Caudate nucleus (tissue), 63 donors: ENCODE measurements at places on chromosomes 1 and 21.

DNA sequence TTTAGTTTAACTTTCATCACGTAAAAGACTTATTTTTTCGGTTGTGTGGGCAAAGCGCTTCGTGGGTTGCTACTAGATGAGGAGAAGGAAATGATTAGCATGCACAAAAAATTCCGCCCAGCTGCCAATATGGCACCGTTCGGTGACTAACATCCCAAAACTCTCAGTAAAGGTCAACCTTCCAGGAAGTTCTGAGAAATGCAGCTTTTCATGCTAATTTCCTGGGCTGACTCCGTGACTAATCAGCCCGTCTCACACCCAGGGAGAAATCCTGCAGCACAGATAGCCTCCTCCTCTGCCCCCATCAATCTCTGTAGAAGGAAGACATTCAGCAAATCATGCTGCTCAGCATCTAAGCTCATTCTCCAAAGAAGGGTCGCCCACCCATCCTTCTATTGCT, 34.1 kb downstream of the TMCO4 start:
- DNase-seq: no peak

DNA sequence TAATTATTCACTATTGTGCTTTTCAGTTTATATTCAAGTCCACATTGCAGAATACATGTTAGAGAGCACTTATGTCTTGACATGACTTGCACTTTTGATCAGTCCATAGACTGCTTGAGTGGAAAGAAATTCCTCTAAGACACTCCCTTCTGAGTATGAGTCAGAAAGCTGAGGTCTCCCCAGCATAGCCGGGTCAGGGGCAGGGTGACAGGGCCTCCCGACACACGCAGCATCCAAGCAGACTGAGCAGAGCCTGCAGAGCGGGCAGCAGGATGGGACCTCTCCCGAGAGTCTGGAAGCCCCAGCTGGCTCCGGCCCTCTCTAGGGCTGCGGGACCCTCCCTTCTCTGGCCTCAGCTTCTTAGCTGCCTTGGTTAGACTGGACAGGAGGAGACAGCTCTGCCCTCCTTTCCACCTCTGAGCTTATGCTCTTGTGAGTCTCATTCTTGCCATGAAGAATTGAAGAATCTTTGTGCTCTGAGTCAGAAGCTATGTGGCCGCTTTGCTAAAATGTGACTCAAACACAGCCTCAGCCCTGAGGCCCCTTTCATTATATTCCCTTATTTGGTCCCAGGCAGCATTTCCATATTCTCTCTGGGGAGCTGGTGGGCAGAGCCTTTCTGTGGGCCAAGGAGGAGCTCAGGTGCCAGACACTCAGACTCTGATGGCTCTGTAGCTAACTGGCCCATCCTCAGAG, 11.2 kb upstream of the CAPN2 start:
- DNase-seq: no peak

DNA sequence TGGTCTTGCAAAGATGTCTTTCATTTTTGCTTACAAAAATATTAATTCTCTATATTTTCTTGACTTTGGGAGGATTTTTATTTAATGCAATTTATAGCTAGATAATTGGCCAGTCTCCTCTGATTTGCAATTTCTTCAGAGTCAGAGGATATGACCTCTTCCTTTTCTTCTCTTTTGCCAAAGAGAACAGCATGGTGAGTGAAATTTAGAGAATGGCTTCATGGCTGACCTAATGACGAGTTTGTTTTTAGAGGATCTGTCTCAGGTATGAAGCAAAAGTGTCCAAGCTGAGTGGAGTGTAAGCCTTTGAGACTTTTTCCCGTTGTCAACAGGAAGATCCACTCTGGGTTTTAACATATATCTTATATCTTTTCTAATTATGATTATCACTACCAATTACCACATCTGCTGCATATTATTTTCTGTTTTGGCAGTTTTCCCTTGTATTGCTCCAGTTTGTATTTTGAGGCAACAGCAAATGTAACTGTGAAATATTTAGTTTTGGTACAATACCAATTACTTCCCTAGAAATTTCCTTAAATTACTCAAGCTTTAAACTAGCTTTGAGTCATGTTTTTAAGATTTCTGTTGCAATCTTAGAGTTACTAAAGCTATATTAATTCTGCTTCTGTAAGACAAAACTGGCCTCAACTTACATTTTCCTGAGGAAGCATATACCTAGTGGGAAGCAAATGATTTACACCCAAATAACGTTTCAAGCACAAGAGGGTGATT, 332.8 kb upstream of the ZRANB2 start:
- no peak for DNase-seq

- no peak for DNase-seq
Observed at GRCh38 chr1:94884106-94884505, 42.8 kb downstream of the CNN3 start.

DNA sequence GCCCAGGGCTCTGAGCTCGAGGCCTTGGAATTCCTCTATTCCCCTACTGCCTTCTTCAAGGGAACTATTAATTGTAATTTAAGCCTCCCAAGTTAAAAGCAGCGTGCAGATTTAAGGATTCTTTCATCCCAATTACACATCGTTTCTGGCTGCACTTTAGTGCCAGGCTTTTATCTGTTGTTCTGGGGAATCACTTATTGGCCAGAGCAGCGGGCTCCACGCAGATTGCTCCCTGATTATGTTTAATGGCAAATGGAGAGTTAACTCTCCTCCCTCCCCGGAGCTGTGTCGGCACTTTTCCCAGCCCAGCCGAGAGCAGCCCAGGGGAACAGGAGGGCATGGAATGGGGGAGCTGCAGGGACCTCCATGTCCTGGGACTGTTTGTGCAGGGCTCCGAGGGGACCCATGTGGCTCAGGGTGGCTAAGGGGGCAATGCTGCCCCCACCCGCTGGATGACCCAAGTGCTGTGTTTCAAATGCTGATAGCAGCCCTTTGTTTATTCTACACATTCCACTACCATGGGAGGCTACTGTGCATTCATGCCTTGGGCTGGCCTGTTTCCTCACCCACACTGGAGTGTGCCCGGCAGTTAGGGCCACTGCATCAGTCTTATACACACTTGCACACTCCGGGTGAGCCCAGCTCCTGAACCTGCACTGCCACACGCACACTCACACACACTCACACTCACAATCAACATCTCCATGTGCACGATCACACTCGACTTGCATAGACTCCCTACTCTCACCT, 93.3 kb upstream of the POU3F1 start:
- no peak for DNase-seq

- no peak for DNase-seq
Observed at GRCh38 chr1:89910780-89911179, 84.1 kb upstream of the ZNF326 start.

GRCh38 chr1:204123376-204123775, 28.5 kb downstream of the ETNK2 start:
- no peak for DNase-seq

- DNase-seq: no peak
Observed at GRCh38 chr1:236896716-236897115, 101.6 kb downstream of the MTR start.

- DNase-seq: no peak
Observed at GRCh38 chr1:28751315-28752060, 14.7 kb downstream of the YTHDF2 start.

DNA sequence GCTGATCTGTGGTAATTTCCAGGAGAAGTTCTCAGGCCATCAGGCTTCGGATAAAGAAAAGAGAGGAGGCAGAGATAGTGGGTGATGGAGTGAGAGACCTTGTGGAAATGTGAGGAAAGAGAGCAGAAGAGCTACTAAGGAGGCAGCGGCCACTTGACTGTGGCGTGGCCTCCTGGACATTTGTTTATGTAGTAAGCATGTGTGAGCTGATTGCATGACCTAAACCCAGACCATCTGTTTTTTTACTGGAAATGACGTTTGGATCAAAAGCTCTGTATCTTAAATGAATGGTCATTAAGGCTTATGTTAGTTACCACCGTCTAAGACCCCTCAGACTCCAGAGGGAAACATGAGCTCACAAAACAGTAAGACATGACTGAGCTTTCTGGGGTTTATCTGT, 13.6 kb downstream of the ATP1B1 start:
- no peak for DNase-seq

- no peak for DNase-seq
Observed at GRCh38 chr1:226203240-226203639, 16.7 kb upstream of the ACBD3 start.

DNA sequence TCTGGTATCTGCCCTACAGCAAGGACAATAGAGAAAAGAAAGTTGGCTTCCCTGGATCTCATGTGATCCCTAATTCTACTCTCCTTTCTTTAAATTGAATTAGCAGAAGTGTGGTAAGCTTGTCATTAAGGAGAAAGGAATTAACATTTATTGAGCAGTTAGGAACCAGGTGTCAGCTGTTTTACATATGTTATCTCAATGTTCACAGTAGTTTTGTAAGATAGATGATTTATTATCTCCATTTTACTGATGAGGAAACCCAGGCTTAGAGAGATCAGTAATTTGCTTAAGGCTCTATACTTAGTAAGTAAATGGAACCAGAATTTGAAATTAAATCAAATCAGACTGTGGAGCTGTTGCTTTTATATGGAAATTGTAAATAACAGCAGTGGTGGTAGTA, 8.0 kb downstream of the XPR1 start:
- DNase-seq: no peak
